AG04450 (cell line): ENCODE measurements at places on chromosomes 6 and 20.

DNA sequence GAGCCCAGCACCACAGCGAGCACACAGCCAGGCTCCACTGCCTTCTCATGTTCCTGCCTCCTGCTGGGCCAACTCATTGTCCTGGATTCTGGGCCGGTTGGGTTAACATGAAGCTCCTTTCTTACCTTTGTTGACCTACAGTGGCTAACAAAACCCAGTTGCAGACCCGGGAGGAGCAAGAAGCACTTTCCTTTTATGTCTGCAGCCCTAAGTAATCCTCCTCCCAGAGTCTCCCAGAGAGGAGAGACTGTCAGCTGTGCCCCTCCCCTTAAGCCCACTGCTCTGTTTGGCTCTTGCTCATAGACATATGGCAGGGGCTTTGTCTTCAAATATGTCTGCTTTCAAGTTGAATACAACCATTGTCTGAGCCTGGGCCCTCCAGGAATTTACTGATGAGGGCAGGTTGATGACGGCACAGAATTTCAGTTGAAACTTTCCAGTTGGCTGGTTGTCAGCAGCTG is 55.2 kb downstream of the PSMB1 start:
- no peak for DNase-seq

DNA sequence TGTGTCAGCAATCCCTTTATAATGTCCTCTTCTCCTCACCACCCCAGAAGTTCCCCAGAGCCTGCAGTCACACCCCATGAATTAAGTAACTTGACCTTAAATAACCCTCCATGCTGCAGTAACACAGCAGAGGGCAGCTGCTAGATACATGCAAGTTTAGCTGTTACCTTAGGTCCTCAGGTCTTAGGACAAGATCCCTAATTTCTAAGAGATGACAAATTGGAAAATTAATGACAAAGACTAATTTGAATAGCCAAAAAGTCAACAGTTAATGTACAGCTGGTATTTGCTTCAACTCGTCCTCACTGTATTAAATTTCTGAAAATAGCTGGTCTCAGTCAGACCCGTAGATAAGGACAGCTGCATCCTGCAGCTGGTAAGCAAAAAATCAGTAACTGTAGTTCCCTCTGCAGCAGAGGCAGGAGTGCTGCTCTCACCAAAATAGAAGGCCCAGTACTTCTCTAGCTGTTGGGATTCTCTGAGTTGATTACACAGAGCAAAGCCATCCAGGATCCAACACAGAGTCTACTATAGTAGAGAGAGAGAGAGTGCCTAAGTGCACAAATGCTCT is 62.4 kb downstream of the TNFRSF21 start:
- no peak for DNase-seq

- DNase-seq = no peak
Observed at GRCh38 chr6:150352321-150353296, 16.2 kb upstream of the IYD start.

GRCh38 chr6:166603043-166603690 is 16.7 kb upstream of the RAMACL start:
- no peak for DNase-seq

GRCh38 chr20:10724449-10725173 is 50.8 kb upstream of the JAG1 start:
- no peak for DNase-seq

- no peak for DNase-seq
Observed at GRCh38 chr20:37961066-37961465, 58.1 kb downstream of the VSTM2L start.

GRCh38 chr6:31355583-31355948 is 1.4 kb downstream of the HLA-B start:
- no peak for DNase-seq

GRCh38 chr6:21836277-21836676 is 242.7 kb downstream of the SOX4 start:
- DNase-seq = no peak

GRCh38 chr20:542777-543368 is 717 bp downstream of the CSNK2A1 start:
- DNase-seq = no peak

- DNase-seq = no peak
Observed at GRCh38 chr20:40144581-40144980, 544.5 kb downstream of the MAFB start.

GRCh38 chr6:27547157-27548075 is 74.5 kb upstream of the ZNF184 start:
- DNase-seq = peak; percentile 20

GRCh38 chr20:22532598-22532997 is 51.8 kb downstream of the FOXA2 start:
- DNase-seq = no peak

DNA sequence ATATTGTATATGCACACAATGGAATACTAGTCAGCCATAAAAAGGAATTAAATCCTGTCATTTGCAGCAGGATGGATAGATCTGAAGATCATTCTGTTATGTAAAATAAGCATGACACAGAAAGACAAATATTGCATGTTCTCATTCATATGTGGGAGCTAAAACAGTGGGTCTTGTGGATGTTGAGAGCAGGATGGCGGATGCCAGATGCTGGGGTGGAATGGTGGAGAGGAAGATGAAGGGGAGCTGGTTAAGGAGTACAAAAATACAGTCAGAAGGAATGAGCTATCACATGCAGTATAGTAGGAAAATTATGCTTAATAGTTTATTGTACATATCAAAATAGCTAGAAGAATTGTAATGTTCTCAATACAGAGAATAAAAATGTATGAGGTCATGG is 41.8 kb downstream of the THBS2 start:
- no peak for DNase-seq

DNA sequence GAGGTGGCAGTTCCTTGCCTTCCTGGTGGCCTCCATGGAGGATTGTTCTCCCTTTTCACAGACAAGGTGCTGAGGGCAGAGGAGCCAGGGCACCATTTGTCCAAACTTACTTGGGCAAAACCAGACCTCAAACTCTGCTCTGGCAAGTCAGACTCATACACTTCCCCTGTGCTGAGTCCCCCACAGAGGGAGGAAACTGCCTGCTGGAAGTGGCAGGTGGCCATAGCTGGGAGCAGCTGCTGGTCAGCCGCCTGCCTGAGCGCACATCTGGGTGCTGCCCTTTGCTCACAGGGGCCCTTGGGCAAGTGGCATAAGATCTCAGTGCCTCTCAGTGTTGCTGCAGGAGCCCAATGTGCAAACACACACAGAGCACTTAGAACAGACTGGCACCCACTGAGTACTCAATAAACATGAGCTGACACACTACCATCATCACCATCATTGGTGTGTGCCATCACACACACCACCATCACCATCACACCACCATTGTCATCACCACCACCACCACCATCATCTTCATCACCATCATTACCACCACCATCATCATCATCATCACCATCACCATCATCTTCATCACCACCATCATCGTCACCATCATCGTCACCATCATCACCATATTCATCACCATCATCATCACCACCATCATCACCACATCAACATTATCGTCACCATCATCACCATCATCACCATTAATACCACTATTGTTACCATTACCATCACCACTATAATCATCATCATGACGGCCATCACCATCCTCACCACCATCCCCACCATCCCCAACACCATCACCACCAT is 17.6 kb downstream of the NOL4L start:
- DNase-seq = no peak

- no peak for DNase-seq
Observed at GRCh38 chr6:137105375-137105774, 60.6 kb upstream of the IL20RA start.

DNA sequence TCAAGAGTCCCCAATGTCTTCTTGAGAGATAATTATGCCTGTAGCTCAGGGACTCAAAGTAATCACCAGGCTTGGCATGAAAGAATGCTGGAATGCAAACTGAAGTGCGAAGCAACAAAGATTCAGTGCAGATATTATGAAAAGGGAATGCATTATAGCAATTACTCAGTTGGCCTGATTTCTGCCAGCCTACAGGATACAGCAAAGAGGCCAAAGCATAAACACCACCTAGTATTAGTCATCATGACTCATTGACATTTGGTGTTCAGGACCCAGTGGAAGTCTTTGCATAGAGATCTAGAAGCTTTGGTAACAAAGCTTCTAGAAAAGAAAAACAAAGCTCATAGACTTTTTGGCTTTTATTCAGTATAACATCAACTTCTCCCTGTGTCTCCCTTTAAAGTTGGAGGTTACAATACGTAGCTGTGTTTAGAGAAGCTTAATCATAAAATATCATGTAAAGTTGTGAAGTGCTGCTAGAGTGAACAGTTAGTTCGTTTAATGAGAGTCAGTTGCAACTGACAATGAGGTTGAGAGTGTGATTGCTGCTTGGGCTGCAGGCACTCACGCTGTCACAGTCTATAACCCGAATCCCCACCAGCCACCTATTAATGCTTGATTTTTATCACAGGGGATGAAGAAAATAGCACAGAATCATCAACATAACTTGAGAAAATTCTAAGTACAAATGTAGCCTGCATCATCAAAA is 932.7 kb downstream of the TFAP2A start:
- peak; percentile 76 for DNase-seq

DNA sequence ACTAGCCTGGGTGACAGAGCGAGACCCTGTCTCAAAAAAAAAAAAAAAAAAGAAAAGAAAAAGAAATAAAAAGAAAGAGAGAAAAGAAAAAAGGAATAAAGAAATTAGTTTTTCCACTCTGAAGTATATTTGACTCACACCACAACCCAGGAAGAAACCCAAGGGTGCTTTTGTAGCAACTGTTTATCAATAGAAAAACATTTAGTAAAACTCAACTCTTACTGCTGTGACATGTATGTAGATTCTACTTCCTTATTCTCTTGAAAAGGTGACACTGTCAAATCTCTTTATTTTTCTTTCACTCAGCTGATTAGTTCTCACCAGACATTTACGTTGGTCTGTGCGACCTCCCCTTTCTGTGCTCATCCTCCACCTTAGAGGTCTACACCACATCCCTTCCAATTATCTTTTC is 99.9 kb upstream of the SHLD1 start:
- DNase-seq = no peak

DNA sequence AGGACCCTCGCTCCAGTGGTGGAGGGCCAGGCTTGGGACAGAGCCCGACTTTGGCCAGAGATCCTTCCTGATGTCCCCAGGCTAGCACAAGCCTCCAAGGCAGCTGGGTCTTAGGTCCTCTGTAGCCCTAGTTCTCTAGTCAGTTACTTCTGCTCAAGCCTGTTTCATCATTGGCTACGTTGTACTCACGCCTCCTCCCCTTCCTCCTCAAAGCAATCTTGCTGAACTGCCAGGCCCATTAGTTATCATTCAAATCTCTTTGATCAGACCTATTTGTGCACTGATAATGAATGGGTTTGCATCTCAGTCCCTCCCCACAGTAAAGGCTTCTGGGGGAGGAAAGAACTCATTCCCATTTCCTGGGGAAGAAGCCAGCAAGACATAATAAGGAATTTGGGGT is 256.8 kb downstream of the NFATC2 start:
- no peak for DNase-seq

- no peak for DNase-seq
Observed at GRCh38 chr6:97214671-97215070, 68.3 kb downstream of the MMS22L start.

DNA sequence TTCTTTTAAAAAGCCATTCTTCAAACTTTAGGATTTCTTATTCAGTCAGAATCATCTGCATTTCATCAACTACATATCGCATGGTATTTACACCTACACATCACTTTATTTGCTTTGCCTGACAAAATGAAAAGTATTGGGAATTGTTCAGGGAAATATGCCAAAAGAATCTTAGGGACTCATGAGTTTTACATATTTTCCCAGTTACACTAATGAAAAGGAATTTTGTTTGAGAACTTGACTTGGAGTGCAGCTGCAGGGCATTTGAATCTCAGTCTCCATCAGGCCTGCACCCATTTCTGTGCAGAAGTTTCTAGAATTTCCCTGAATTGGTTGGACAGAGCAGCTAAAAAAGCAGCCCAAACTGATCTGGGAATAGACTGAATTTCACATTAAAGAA is 65.3 kb downstream of the MTHFD1L start:
- DNase-seq = peak; percentile 70

- no peak for DNase-seq
Observed at GRCh38 chr20:59751075-59751711, 146.9 kb downstream of the PHACTR3 start.
